ENCODE measurements at places on chromosomes 2 and 18.

DNA sequence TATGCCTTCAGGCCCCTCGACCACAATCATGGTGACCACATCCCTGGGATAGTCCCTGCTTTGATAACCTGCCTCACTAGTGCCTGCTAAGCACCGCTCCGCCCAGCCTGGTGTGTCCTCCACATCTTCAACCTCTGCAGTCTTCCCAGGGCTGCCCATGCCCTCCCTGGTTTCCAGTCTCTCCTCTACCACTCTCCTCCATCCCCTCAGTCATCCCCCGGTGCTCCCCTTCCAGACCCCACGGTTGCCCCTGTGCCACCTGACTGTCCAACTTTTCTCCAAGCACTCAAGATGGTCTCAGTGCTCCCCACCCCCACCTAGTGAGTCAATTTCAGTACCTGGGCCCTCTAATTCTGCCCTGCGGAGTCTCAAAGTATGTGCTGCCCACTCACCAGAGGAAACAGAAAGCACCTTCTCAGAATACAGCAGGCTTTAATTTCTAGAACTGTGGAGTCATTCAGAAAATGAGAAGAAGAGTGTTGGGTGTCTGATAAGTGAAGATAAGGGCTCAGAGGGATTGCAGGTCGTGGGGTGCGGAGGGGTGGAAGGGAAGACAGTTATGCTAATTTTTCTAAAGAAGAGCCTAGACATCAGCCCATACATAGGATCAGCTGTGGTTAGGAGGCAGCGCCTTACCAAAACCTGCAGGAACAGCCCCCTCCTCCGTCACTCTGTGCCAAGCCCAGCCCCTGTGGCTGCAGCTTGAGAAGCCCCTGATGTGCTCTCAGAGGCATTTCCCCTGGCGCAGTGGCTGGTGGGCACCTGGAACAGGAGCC, 53.6 kb upstream of the CAB39 start:
- peak; percentile 9 for DNase-seq

- DNase-seq = no peak
Measured at GRCh38 chr2:240467149-240467642, 31.7 kb downstream of the GPC1 start.

DNA sequence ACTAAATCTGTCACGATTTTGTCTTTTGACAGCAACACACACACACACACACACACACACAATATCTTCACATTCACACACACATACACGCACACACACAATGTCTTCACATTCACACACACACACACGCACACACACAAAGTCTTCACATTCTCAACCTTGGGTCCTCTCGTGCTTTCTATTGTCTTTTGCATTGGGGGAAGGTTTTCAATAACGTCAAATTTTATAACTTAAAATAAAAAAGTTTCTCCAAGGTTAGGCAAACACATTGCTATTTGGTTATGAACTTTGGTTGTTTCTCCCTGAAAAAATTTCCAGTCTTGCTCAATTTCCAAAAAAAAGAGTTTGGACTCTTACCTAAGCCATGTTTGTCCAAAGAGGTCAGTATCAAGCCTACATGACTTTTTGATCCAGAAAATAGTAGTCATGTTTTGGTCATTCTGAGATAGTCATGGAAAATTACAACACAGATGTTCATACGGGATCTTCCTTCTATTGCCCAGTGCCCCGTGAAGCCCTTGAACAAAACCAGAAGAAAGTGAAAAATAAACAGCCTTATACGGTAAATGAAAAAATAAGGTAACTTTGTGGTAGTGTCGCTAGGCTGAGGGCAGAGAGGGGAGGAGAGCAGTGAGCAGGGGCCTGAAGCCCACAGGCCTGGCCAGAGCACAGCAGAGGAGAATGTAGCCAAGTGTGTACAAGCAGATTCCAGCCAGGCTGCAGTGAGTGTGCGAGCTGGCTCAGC, 542.8 kb upstream of the ID2 start:
- peak; percentile 23 for DNase-seq

GRCh38 chr2:121021685-121022084, 263.3 kb downstream of the TFCP2L1 start:
- no peak for DNase-seq

DNA sequence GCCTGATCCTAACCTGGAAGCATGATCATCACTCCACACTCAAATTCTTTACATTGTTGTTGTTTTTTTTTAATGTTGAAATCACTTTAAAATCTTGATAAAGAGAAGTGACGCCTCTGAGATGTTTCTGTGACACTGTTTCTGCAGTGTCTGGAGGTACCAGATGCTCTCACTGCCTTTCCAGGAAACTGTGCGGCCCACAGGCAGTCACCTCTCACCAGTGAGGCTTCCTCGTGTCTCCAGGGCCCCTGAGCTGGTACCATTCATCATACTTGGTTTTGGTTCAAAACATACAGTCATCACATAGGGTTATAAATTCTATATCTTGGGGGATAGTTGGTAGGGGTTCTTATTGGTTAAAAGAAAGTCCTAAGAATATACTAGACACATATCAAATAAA, 10.1 kb upstream of the ID2 start:
- DNase-seq = no peak

GRCh38 chr2:46117379-46117778, 179.8 kb upstream of the EPAS1 start:
- DNase-seq = no peak

- peak; percentile 39 for DNase-seq
Measured at GRCh38 chr2:195662138-195662537, 5.1 kb downstream of the SLC39A10 start.

GRCh38 chr18:57397440-57398132, 37.6 kb upstream of the ONECUT2 start:
- peak; percentile 64 for DNase-seq

GRCh38 chr2:195319112-195319460, 337.9 kb upstream of the SLC39A10 start:
- no peak for DNase-seq

GRCh38 chr2:28509361-28509760, 13.5 kb downstream of the PLB1 start:
- no peak for DNase-seq

DNA sequence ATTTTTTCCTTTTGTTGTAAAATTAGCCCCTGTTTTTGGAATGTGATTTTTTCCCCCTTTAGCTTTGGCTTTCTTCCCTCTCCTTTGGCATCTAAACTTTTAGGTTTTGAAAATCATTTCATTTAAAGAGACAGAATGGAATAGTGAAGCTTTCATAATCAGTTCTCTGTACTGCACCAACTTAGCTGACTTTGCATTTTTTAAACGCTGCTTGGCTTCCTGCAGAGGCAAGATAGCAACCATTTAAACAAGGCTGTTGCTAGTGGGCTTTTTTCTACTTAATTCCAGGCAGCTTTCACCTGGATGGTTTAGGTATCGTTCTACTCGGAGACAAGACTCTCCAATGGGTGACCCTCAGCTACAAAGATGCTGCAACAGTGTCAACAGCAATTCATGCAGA, 267.9 kb upstream of the PKDCC start:
- DNase-seq = no peak

GRCh38 chr18:8176109-8176508, 433.1 kb upstream of the RAB12 start:
- no peak for DNase-seq

GRCh38 chr2:43169987-43170386, 56.4 kb downstream of the ZFP36L2 start:
- peak; percentile 43 for DNase-seq

DNA sequence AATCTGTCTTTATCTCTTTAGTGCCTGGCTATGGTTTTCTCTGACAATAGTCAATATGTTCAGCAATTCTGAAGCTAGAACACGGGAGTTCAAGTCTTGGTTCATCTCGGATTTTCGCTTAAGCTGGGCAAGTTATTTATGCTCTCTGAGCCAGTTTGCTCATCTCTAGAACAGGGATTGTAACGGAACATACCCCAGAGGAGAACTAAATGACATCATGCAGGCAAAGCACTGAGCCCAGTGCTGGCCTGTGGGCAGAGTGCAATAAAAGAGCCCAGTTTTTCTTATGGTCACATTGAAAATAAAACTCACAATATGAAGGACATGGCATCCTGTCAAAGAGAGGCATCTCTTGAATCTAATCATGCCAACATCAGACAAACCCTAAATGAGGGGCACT, 143.9 kb downstream of the ZBTB7C start:
- no peak for DNase-seq

- no peak for DNase-seq
Measured at GRCh38 chr2:220452561-220452960, 825.1 kb downstream of the SLC4A3 start.

GRCh38 chr2:240164586-240164985, 24.1 kb upstream of the OTOS start:
- no peak for DNase-seq

- DNase-seq = peak; percentile 60
Measured at GRCh38 chr18:3405713-3406112, 44.3 kb upstream of the TGIF1 start.

DNA sequence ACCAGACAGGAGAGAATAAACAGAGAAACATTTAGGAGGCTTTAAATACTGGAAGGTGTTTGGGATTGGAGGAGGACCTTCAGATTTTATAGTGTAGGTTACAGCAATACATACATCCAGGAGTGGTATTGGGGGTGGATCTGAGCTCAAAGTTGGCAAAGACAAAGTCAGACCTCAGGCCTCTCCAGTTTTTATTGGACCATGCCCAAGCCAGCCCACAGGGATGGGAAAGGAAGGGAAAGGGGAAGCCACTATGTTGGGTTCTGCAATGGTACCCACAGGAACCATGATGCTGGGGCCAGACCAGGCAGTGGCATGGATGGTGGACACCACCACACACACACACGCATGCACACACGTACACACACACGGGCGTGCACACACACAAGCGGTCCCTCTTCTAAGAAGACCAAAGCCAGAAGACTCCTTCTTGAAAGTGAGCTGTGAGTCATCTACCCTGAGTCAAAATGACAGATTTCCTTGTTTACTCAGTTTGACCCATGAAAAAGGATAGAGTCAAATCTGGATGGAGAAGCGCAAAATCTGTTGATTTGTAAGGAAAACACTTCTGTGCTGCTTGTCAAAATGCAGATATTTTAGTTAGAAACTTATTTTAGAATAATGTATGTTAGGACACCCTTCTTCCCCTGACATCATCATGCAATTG, 87.9 kb downstream of the TRABD2A start:
- DNase-seq = no peak

GRCh38 chr2:42829671-42830440, 37.5 kb upstream of the HAAO start:
- DNase-seq = no peak

- DNase-seq = no peak
Measured at GRCh38 chr2:39558906-39559305, 106.8 kb upstream of the TMEM178A start.

DNA sequence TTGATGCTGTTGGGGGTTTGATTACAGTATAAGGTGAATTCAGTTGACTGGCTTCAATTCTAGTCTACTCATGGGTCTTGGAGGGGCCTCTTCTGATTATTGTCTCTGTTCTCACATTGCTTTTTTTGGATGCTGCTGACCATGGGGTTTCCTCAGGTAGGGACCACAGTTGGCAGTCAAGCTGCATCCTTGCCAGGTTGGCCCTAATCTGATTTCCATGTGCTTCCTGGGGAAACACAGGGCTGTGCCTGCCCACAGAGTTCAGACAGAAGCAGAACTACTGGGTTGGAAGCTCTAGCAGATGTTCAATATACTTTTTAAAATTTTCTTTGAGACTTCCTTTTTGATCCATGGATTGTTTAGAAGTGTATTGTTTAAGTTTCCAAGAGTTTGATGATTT, 227.3 kb downstream of the XIRP2 start:
- no peak for DNase-seq

DNA sequence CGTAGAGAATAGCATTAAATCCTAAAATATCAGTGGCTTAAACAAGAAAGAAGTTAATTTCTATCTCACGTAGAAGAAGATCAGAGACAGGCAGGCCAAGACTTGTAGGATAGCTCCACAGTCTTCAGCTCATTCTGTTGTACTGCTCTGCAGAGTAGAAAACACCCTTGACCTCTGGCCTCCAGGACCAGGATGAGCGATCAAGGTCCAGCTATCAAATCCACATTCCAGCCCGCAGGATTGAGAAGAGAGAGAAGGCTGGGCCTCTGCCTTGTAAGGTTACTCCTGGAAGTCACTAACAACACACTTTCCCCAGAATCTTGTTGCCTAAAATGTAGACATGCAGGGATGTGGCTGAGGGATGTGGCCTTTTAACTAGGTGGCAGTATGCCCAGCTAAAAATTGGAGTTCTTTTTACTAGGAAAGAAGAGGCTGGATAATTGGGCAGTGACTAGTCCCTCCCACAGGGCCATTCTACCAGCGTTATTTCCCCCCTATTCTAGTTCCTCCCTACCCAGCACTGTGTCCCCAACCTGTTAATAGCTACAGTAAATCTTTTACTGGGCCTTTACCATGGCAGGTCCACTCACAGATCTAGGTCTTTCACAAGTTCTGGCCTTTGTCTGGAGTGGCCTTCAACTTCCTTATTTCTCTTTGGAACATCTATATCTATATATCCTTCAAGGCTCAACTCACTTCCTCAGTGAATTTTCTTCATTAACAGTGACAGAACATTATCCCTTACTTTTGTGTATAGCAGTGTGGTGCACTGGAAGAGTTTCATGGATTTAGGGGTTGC, 165.0 kb downstream of the DIS3L2 start:
- DNase-seq = peak; percentile 72

GRCh38 chr2:134296301-134296700, 42.4 kb downstream of the MGAT5 start:
- peak; percentile 68 for DNase-seq

DNA sequence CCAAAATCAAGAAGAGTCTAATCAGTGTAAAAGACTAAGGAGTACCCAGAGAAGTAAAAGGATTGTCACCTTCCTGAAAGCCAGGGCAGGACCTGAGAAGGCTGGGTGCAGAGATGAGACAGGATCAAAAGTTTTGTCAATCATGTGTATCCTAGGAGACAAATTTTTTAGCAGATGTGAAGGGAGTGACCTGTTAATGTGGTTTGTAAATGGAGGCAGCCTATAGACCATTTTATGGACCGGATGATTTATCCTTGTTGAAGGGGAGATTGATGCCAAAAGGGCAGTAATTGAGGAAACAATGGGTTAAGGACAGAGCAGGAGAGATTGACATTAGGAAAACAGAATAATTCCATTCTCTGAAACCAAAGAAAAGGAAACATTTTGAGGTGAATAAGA, 813 bp downstream of the NDC80 start:
- no peak for DNase-seq

- DNase-seq = no peak
Measured at GRCh38 chr2:215883799-215884198, 129.6 kb downstream of the MREG start.

GRCh38 chr2:212428681-212429478, 109.7 kb downstream of the ERBB4 start:
- no peak for DNase-seq

GRCh38 chr2:129056309-129056958, 737.8 kb upstream of the HS6ST1 start:
- no peak for DNase-seq

GRCh38 chr2:237895544-237896506, 36.4 kb downstream of the RAMP1 start:
- DNase-seq = no peak

- no peak for DNase-seq
Measured at GRCh38 chr2:216842636-216843035, 17.2 kb downstream of the TNP1 start.

Data from MV-4-11 (cell line).